Stimulated activated CD4-positive, alpha-beta T cell treated with anti-CD3 and anti-CD28 coated beads, Interleukin-1b, Interleukin-23, amount 100 ng/mL, for 4 hours (primary cell): ENCODE measurements at places on chromosomes 12 and 14.

DNA sequence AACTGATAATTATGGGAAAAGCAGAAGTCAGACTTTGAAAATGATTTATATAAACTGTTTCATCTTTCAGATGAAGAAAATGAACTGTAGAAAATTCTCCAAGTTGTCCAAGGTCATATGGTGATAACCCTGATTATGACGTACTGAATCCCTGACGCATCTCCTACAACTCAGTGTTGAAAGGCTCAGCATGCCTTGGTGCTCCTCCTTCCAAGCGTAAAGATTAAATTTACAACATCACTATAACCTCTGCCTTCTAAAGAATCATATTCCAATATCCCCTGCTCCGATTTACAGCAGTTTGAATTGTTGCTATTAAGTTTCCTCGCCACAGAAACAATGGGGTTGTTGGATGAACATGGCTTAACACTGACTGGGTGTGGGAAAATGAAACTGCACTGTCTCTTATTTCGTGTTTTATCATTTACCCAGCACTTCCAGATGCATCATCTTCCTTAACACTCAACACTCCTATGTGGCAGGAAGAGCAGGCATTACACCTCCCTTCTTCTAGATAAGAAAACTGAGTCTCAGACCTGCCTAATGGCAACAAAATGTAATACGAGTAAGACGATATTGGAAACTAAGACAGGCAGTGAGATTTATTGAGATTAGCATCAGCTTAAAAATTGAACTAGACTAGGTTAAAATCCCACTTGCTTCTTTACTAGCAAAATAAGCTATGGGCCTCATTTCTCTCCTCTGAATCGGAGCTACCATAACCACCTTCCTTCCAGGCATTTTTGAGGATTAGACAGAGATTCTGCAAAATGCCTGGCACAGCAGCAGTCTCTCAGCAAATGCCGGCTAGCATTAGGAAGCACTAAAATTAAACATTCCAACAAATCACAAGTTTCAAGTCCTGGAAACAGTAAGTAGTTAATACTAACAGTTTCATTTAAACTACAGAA, 74.2 kb downstream of the PPM1H start:
- no peak for DNase-seq

- DNase-seq, result no peak
These were observed 101.1 kb downstream of the CRACR2A start for GRCh38 chr12:3651585-3652424.

DNA sequence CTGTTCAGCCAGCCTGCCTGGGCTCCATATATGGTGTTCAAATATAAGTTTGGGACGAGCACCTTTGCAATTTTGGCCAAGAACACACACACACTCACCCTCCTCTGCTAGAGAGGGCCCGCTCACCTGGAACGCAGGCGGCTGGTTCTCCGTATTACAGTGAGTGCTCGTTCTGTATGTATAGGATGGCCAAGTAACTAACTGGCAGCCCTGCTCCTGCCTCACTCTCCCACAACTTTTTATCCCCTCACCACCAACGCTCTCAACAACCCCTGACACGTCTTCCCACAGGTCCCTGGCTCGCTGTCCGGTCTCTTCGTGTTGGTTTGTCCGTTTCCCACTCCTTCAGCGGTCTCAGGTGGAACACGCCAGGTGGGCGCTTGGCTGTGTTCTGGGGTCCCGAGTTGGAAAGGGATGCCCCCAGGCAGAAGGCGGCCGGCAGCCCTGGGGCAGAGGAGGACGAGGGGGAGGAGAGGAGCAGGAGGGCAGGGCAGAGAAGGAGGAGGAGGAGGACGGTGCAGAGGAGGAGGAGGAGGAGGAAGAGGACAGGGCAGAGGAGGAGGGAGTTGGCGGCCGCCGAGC, 398 bp upstream of the MSRB3 start:
- DNase-seq, result no peak

DNA sequence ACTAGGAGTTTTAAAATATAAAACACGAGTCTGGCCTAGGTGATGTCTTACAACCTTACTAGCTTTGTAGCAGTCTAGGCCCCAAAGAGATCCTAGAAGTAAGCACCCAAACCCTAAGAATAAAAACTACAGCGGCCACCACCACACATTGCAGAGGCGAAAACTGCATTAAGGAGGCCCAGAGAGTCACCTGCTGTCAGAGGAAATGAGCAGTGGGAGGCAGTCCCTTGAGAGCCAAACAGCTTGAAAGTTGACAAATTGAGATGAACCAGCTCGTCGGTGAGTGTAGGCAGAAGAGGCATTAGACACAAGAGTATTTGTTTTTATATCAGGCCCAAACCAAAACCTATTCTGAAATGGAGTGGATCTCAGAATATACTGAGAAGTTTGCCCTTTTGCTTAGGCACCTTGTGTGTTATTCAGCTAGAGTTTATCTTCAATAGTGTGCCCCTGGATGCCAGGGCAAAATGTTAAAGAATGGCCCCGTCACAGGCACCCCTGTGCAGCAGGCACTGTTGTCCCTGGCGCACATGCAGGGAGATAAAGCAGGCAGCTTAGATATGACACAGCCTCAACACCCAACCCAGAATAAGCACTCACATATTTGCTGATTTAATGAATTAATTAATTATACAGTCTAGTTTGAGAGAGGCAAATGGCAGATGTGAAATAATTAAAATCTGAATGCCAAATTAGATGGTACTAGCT, 56.7 kb downstream of the TTC7B start:
- no peak for DNase-seq

DNA sequence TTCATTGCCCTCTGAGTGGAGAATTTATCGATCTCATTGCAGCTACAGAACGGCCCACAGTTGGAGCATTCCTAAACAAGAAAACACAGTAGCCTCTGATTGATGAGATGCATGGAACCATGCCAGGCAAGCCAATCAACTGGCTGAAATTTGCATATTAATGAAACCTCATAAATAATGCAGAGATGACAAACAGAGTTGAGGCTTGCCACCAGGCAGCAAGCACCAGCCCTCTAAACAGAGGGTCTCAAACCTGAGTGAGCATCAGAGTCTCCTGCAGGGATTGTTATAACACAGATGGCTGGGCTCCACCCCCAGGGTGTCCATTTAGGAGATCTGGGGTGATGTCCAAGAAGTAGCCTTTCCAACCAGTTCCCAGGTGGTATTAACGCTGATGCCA, 60.9 kb upstream of the CMKLR1 start:
- DNase-seq, result no peak

- DNase-seq, result no peak
These were observed 136.6 kb upstream of the OVCH1 start for GRCh38 chr12:29634057-29634456.

DNA sequence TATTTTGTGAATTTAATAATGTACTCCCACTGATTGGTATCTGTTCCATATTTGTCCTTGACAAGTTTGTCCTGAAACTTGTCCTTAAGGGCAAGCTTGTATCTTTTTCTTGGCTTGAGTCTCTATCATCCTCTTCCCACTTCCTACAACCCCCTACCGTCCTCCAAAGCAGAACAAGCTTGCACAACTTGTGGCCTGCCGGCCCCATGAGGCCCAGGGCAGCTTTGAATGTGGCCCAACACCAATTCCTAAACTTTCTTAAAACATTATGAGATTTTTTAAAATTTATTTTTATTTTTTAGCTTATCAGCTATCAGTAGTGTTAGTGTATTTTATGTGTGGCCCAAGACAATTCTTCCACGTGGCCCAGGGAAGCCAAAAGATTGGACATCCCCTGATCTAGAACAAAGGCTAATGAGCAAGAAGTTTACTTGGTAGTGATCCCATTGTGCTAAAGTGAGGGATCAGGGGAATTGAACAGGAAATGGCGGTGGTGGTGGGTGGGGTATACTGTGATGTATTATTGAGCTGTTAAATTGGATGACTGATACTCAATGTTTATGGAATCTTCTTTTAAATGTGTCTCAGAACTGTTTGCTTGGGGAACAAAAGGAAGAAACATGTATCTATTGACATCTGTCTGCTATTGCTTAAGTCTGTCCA, 37.8 kb downstream of the TMX1 start:
- no peak for DNase-seq

GRCh38 chr12:84874125-84874824, 38.3 kb downstream of the SLC6A15 start:
- no peak for DNase-seq

DNA sequence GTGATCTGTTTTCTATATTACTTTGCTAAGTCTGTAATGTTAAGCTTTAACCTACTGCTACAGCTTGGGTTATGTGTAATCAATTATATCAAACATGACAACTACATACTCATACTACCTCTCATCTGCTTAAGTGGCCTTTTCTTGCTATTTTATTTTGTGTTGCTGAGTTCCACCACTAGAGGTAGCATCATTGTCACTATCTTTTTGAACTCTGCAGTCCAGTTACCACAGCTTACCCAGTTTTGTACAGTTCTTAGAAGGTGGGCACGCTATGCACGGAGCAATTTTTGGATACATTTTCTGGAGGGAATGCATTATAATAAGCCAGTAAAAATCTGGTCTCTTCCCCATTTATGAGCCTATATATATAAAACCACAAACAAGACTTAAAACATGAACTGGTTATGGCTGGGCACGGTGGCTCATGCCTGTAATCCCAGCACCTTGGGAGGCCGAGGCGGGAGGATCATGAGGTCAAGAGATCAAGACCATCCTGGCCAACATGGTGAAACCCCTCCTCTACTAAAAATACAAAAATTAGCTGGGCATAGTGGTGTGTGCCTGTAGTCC, 48.5 kb downstream of the SAV1 start:
- no peak for DNase-seq

DNA sequence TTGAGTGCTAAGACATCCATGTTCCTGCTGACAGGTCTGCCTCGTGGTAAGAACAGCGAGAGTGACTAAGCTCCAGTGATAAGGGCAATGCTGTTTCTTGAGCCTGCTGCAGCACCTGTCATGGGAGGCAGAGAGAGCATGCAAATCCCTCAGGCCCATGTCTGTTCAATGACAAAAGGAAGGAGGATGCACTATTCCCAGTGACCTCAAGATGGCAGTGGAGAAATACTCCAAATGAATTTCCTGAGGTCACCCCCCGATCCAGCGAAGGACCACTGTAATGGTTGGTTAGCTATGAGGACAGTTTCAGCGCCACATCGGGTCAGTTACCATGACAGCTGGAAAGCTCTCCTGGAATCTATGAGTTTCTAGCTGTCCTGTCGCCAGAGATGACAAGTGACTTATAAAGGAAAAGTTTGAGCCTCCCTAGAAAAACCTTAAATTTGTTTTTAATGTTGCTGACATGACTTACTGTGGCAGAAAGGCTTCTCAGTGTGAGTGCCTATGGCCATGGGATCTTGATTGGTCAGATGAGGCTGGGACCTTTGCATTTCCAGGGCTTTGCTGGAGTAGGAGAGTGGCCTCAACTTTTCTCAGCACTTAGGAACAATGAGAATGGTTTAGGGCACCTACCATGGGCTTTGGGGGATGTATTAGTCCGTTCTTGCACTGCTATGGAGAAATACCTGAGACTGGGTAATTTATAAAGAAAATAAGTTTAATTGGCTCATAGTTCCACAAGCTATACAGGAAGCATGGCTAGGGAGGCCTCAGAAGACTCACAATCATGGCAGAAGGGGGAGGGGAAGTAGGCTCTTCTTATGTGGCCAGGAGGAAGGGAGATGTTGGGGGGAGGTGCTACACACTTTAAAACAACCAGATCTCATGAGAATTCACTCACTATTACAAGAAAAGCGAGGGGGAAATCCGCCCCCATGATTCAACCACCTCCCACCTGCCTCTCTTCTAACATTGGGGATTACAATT, 88.0 kb upstream of the TMEM260 start:
- peak; percentile 2 for DNase-seq

GRCh38 chr14:32306549-32306948, 22.5 kb upstream of the AKAP6 start:
- no peak for DNase-seq

GRCh38 chr12:125892276-125892675, 827.0 kb downstream of the AACS start:
- no peak for DNase-seq

- DNase-seq, result no peak
These were observed 30.7 kb downstream of the CRADD start for GRCh38 chr12:93707836-93708235.

DNA sequence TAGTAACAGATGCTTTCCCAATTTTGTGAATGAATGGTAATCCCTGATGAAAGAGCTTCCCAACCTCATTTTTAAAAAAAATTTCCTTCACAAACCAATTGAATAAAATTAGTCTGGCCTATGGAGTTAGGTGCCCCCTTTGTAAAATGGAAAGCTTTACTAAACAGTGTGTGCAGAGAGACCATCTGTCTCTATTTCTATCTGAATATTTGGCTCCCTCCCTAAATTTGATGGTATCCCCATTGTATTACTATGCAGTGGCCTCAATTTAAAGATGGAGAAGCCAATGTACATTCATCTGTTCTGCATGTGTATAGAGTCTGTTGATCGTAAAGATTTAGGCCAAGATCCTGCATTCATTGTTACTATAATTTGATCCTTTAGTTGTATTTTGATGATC, 397.7 kb upstream of the RGS6 start:
- no peak for DNase-seq

- no peak for DNase-seq
These were observed 169.8 kb downstream of the CAPZA3 start for GRCh38 chr12:18907728-18908127.

- DNase-seq, result no peak
These were observed 11.3 kb downstream of the VASH1 start for GRCh38 chr14:76772300-76773187.

DNA sequence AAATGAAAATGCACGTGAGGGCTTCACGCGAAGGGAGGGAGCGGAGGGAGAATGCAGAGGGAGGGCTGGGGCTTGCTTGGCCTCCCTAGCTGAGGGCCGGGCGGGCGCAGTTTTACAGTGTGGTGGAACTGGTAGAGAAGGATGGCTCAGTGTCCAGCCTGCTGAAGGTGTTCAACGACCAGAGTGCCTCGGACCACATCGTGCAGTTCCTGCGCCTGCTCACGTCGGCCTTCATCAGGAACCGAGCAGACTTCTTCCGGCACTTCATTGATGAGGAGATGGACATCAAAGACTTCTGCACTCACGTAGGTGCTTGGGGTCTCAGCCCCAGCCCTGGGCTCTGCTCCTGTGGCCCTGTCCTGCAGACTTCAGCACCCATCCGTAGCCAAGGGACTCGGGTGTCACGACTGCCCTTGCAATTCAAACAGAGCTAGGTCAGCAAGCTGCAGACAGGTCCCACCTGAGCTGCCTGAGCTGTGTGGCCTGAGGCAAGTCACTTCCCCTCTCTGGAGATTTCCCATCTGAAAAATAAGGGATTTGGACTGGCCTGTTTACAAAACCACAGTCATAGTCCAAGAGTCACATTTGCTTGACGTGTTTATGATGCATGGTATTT, 18.4 kb downstream of the OTUB2 start:
- DNase-seq, result no peak

DNA sequence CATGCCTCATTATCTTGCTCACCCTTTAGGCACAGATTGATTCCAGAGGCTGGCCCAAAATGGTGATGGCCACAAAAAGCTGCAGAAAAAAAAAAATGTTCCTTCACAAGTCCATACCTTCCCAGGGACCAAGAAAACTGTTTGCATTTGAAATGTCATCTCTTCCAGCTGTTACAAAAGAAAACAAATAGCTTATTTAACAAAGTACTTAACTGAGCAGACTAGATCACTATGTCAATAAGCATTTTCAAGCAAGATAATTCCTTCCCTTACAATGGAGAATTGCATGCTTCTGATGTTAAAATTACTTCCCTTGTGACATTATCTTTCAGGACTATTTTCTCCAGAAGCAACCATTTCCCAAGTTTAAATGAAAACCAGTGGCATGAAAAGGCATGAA, 377.9 kb upstream of the KITLG start:
- DNase-seq, result no peak
